Thyroid gland (tissue), 4 donors: ENCODE measurements at places on chromosomes 3 and 15. TPM values are rescaled to one million over a fixed set of nuclear protein-coding genes. Genes with fewer than 3 reads are reported as not detected.
A peak's percentile ranks its signal among the peaks of the same experiment; 100 is the strongest.

Gene TRPM1
- not detected for total RNA-seq

Gene WDR49
- 1.5 TPM for total RNA-seq

Gene COL6A6
- 0.45 TPM for total RNA-seq

Gene FRG2C
- not detected for total RNA-seq

Gene GOLGA6B
- 0.27 TPM for total RNA-seq

Gene RLBP1
- not detected for total RNA-seq

Gene RARB
- 13.6 TPM for total RNA-seq

Gene C3orf20
- total RNA-seq = 0.29 TPM

Gene ANKUB1
- total RNA-seq = not detected

Gene LRRC2
- 29.4 TPM for total RNA-seq

Gene CPLX3
- not detected for total RNA-seq

Gene SPINT1
- 143 TPM for total RNA-seq

Gene KLHL40
- not detected for total RNA-seq

Gene RFTN1
- 239 TPM for total RNA-seq

Gene KNSTRN
- 216 TPM for total RNA-seq

GRCh38 chr3:13233487-13234485 is 160.6 kb upstream of the IQSEC1 start:
- no peak for DNase-seq
- no peaks in the 10 kb centered on the region for H3K36me3 ChIP-seq
- no peak overlapping the region for H3K4me3 ChIP-seq
- no peaks in the 10 kb centered on the region for H3K27me3 ChIP-seq
- H3K4me1 ChIP-seq = no peaks in the 10 kb centered on the region
- H3K27ac ChIP-seq = no peak overlapping the region

DNA sequence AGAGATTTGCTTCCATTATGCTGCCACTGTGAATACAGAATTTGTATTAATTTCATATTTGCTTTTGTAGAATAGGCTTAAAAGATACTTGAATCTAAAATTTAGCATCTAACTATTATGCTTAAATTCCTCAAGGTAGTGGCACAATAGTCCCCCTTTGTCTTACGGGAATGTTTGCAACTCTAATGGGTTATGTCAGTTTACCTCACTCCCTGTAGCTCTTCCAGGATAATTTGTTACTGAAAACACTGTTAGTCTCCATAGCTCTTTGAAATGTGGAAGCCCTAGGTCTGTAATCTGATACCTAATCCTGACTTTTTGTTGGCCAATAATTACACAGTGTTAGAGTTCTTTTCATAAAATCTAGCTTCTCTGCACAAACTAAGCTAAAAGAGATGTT is 433.4 kb downstream of the PYDC2 start:
- no peak overlapping the region for H3K4me3 ChIP-seq
- DNase-seq = no peak
- H3K4me1 ChIP-seq = no peaks in the 10 kb centered on the region

DNA sequence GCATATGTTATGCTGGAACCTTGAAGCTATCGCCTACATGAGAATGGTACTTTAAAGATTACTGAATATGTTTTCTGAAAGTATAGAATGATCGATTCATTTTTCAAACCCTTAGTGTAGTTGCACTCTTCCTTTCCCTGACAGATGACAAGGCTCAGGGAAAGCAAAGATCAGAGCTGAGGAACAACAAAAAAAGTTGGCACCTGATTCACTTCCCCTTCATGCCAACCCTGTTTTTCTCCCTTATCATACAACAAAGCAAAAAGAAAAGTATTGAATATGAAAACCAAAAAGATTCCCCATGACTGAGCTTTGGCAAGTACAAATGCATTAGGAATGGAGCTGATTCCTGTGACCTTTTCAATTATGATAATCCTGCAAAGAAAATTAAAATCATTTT is 1012.7 kb downstream of the FHIT start:
- no peaks in the 10 kb centered on the region for H3K4me1 ChIP-seq
- no peaks in the 10 kb centered on the region for H3K27me3 ChIP-seq
- no peak overlapping the region for H3K27ac ChIP-seq
- H3K4me3 ChIP-seq = no peak overlapping the region

DNA sequence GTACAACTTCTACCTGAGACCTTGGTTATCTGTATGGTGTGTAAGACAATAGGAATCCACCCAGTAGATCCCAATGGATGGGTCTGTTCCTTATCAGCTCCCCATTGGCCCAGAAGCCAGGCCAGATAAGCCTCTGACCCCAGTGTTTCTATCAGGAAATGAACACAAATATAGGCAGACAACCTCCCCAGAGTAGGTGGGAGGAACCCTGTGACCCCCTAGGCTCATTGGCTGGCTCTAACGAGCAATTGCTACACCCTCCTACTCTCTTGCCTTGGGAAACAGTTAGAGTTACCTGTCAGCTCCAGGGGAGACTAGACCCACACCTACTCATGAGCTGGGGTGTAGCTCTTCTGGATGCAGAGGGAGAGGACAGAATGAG is 299.9 kb downstream of the UACA start:
- H3K27me3 ChIP-seq = no peaks in the 10 kb centered on the region
- no peak overlapping the region for H3K27ac ChIP-seq
- H3K36me3 ChIP-seq = no peaks in the 10 kb centered on the region

- no peak for DNase-seq
- H3K36me3 ChIP-seq = no peaks in the 10 kb centered on the region
- no peak overlapping the region for H3K27ac ChIP-seq
- H3K4me3 ChIP-seq = no peak overlapping the region
- no peaks in the 10 kb centered on the region for H3K4me1 ChIP-seq
These were observed 74.0 kb downstream of the B3GALNT1 start for GRCh38 chr3:161031134-161031533.

DNA sequence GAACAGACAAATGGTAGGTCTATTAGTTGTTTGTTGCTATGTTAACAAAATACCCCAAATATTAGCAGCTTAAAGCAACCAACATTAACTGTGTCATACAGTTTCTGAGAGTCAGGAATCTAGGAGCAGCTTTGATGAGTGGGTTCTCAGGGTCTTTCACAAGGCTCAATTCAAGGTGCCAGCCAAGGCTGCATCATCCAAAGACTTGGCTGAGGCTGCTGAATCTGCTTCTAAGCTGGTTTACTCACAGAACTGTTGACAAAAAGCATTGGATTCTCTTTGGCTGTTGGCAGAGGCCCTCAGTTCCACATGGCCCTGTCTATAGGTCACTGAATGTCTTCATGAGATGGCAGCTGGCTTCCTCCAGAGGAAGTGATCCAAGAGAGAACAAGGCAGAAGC is 40.3 kb upstream of the TSC22D2 start:
- no peaks in the 10 kb centered on the region for H3K27me3 ChIP-seq
- no peaks in the 10 kb centered on the region for H3K36me3 ChIP-seq
- peaks cover 14% of the 10 kb centered on the region for H3K4me1 ChIP-seq

- H3K4me3 ChIP-seq = no peak overlapping the region
- no peaks in the 10 kb centered on the region for H3K27me3 ChIP-seq
- peaks cover 2% of the 10 kb centered on the region for H3K4me1 ChIP-seq
- H3K27ac ChIP-seq = no peak overlapping the region
- no peak for DNase-seq
These were observed 53.5 kb downstream of the CCR4 start for GRCh38 chr3:33004961-33005360.

GRCh38 chr3:124174476-124174875 is 182.6 kb upstream of the ROPN1 start:
- no peak overlapping the region for H3K27ac ChIP-seq
- peaks cover 7% of the 10 kb centered on the region for H3K4me1 ChIP-seq
- no peaks in the 10 kb centered on the region for H3K36me3 ChIP-seq
- H3K4me3 ChIP-seq = no peak overlapping the region
- H3K27me3 ChIP-seq = no peaks in the 10 kb centered on the region
- peak; percentile 87 for DNase-seq

DNA sequence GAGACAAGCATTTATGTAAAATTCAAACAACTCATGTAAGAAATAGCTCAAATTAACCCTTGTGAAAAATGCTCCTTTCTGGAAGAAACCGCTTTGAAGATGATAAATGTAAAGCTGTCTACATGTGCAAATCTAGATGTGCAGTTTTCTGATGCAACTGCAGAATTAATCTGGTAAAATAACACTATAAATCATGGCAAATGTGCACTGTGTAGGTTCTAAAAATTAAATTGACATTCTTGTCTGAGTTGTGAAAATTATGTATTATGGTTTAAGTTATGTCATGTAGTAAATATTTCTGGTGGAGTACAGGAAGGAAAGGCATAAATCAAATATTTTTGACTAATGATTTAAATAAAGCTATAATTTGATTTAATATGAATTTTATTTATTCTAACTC is 678.1 kb upstream of the SEMA6D start:
- H3K4me3 ChIP-seq = no peak overlapping the region
- H3K4me1 ChIP-seq = no peaks in the 10 kb centered on the region
- H3K36me3 ChIP-seq = no peaks in the 10 kb centered on the region
- no peaks in the 10 kb centered on the region for H3K27me3 ChIP-seq
- no peak overlapping the region for H3K27ac ChIP-seq

- peak within 1 kb of the TSS; percentile 26 for H3K4me3 ChIP-seq
- peaks cover 9% of the 10 kb centered on the region for H3K27me3 ChIP-seq
- no peaks in the 10 kb centered on the region for H3K36me3 ChIP-seq
- H3K27ac ChIP-seq = no peak within 1 kb of the TSS
- H3K4me1 ChIP-seq = peaks cover 15% of the 10 kb centered on the region
These were observed at the start of gene CHRNA3 for GRCh38 chr15:78620527-78621421. Gene CHRNA3, minus strand, starts transcription at chr15:78620996. Its CDS starts 202 bp downstream, at chr15:78620794.

DNA sequence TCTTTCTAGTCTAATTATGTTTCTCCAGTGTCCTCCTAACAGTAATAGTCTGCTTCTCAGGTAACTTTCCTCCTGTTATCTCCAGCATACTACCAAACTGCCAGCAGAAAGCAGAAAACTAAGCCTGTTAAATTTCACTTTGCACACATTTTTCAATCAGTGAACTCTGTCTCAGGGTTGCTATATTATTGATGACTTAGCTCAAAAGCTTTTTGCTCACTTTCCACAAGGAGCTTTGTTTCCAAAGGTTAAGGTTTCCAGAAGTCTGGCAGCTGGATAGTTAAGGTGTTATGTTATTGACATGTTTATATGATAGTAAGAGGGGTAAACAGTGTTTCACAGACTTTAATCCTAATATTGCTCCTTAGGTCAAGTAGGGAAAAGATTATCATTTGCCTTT is 5.1 kb downstream of the TRPM7 start:
- H3K27me3 ChIP-seq = no peaks in the 10 kb centered on the region
- no peak for DNase-seq
- no peak overlapping the region for H3K4me3 ChIP-seq
- peaks cover 7% of the 10 kb centered on the region for H3K4me1 ChIP-seq
- H3K36me3 ChIP-seq = no peaks in the 10 kb centered on the region
- no peak overlapping the region for H3K27ac ChIP-seq

GRCh38 chr3:196985298-196985697 is 16.7 kb upstream of the PIGZ start:
- DNase-seq = no peak
- H3K4me3 ChIP-seq = no peak overlapping the region
- H3K36me3 ChIP-seq = no peaks in the 10 kb centered on the region
- peaks cover 9% of the 10 kb centered on the region for H3K4me1 ChIP-seq
- H3K27me3 ChIP-seq = no peaks in the 10 kb centered on the region
- no peak overlapping the region for H3K27ac ChIP-seq

- peaks cover 7% of the 10 kb centered on the region for H3K36me3 ChIP-seq
- H3K4me3 ChIP-seq = no peak overlapping the region
- peaks cover 55% of the 10 kb centered on the region for H3K4me1 ChIP-seq
- peak overlapping the region; percentile 97 for H3K27ac ChIP-seq
- DNase-seq = no peak
These were observed 64.5 kb downstream of the PGPEP1L start for GRCh38 chr15:98943051-98943508.

GRCh38 chr3:53730576-53730975 is 115.6 kb downstream of the CHDH start:
- peaks cover 19% of the 10 kb centered on the region for H3K4me1 ChIP-seq
- H3K36me3 ChIP-seq = no peaks in the 10 kb centered on the region
- no peak overlapping the region for H3K4me3 ChIP-seq
- no peaks in the 10 kb centered on the region for H3K27me3 ChIP-seq
- no peak overlapping the region for H3K27ac ChIP-seq

DNA sequence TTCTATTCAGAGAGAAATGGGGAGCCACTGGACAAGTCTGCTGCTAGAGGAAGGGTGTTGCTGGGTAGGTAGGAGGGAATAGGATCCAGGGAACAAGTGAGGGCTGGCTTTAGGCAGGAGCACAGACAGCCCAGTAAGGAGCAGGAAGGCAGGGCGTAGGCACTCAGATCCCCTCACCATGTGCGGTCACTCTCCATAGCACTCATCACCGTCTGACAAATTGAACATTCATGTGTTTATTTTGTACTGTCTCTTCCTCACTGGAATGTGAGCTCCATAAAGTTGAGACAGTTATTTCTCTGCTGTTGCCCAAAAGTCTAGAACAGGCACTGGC is 24.2 kb upstream of the LRRC34 start:
- no peak for DNase-seq
- H3K36me3 ChIP-seq = no peaks in the 10 kb centered on the region
- H3K27ac ChIP-seq = no peak overlapping the region
- no peaks in the 10 kb centered on the region for H3K27me3 ChIP-seq
- H3K4me3 ChIP-seq = no peak overlapping the region
- H3K4me1 ChIP-seq = no peaks in the 10 kb centered on the region

- H3K4me1 ChIP-seq = peaks cover 47% of the 10 kb centered on the region
- no peak overlapping the region for H3K4me3 ChIP-seq
- H3K27me3 ChIP-seq = no peaks in the 10 kb centered on the region
- peak; percentile 62 for DNase-seq
- peak overlapping the region; percentile 40 for H3K27ac ChIP-seq
- H3K36me3 ChIP-seq = no peaks in the 10 kb centered on the region
These were observed 7.7 kb downstream of the TNK2 start for GRCh38 chr3:195900436-195901355.

DNA sequence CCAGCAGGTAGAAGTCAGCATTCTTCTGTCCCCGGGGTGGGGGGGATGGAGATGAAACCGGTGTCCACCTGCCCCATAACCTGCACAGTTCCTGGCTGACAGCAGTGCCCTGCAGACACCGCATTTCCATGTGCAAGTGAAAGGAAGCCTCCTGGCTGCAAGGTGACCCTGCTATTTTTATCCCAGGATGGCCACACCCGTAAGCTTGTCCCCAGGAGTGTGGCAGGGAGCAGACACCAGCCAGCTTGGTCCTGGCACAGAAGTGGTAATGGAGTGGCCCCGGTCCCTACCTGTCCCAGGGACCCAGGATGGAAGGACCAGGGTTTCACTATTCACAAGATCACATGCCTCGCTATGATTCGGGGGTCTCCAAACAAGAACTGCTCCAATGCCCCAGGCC is 85.3 kb upstream of the RPL32 start:
- peaks cover 17% of the 10 kb centered on the region for H3K4me1 ChIP-seq
- DNase-seq = peak; percentile 38
- H3K27ac ChIP-seq = no peak overlapping the region

GRCh38 chr3:194294895-194295214 is 56.3 kb downstream of the CPN2 start:
- H3K4me1 ChIP-seq = peaks cover 26% of the 10 kb centered on the region
- H3K4me3 ChIP-seq = no peak overlapping the region
- H3K27me3 ChIP-seq = no peaks in the 10 kb centered on the region
- DNase-seq = peak; percentile 55
- no peaks in the 10 kb centered on the region for H3K36me3 ChIP-seq

- no peaks in the 10 kb centered on the region for H3K4me1 ChIP-seq
- H3K27ac ChIP-seq = no peak overlapping the region
- H3K4me3 ChIP-seq = no peak overlapping the region
- H3K36me3 ChIP-seq = no peaks in the 10 kb centered on the region
These were observed 124.0 kb downstream of the NTRK3 start for GRCh38 chr15:88132499-88132898.
